ENCODE measurements at places on chromosomes 1 and 21. TPM values are rescaled to one million over a fixed set of nuclear protein-coding genes. Genes with fewer than 3 reads are reported as not detected.
A peak's percentile ranks its signal among the peaks of the same experiment; 100 is the strongest.

Gene RXFP4
- total RNA-seq, result not detected

- H3K27me3 ChIP-seq, result no peaks in the 10 kb centered on the region
- no peak overlapping the region for H3K27ac ChIP-seq
- no peak for DNase-seq
Observed at GRCh38 chr21:16979574-16979973, 533.3 kb upstream of the CXADR start.

GRCh38 chr1:93608187-93609109, 73.2 kb downstream of the BCAR3 start:
- DNase-seq, result no peak
- no peak overlapping the region for H3K4me3 ChIP-seq
- peaks cover 3% of the 10 kb centered on the region for H3K4me1 ChIP-seq
- H3K27me3 ChIP-seq, result no peaks in the 10 kb centered on the region
- H3K27ac ChIP-seq, result peak overlapping the region; percentile 81

- H3K27me3 ChIP-seq, result no peaks in the 10 kb centered on the region
- H3K4me3 ChIP-seq, result no peak overlapping the region
- no peaks in the 10 kb centered on the region for H3K4me1 ChIP-seq
Observed at GRCh38 chr1:86470859-86471258, 2.1 kb downstream of the CLCA1 start.

Gene KRTAP12-3
- total RNA-seq, result not detected

GRCh38 chr1:94701796-94702441, 118.2 kb upstream of the SLC44A3 start:
- no peak for DNase-seq
- peak overlapping the region; percentile 70 for H3K27ac ChIP-seq
- H3K27me3 ChIP-seq, result no peaks in the 10 kb centered on the region
- no peaks in the 10 kb centered on the region for H3K4me1 ChIP-seq
- no peaks in the 10 kb centered on the region for H3K36me3 ChIP-seq
- no peak overlapping the region for H3K4me3 ChIP-seq

- H3K27ac ChIP-seq, result no peak overlapping the region
- H3K4me1 ChIP-seq, result no peaks in the 10 kb centered on the region
- no peaks in the 10 kb centered on the region for H3K27me3 ChIP-seq
- DNase-seq, result no peak
- no peaks in the 10 kb centered on the region for H3K36me3 ChIP-seq
Observed at GRCh38 chr1:87511449-87511848, 182.8 kb downstream of the LMO4 start.

- peak overlapping the region; percentile 93 for H3K27ac ChIP-seq
- no peaks in the 10 kb centered on the region for H3K36me3 ChIP-seq
- H3K27me3 ChIP-seq, result no peaks in the 10 kb centered on the region
- DNase-seq, result no peak
- peak overlapping the region; percentile 96 for H3K4me3 ChIP-seq
- H3K4me1 ChIP-seq, result peaks cover 17% of the 10 kb centered on the region
Observed at GRCh38 chr1:167722870-167723251, 1.1 kb downstream of the MPZL1 start.

GRCh38 chr1:38818175-38818976, 41.2 kb downstream of the RRAGC start:
- H3K27ac ChIP-seq, result no peak overlapping the region
- no peaks in the 10 kb centered on the region for H3K27me3 ChIP-seq
- no peak overlapping the region for H3K4me3 ChIP-seq
- peaks cover 6% of the 10 kb centered on the region for H3K4me1 ChIP-seq
- DNase-seq, result no peak

Gene NCMAP
- total RNA-seq, result 8.2 TPM

GRCh38 chr1:41735631-41736260, 183.0 kb downstream of the HIVEP3 start:
- peaks cover 4% of the 10 kb centered on the region for H3K4me1 ChIP-seq
- no peak overlapping the region for H3K4me3 ChIP-seq
- H3K27me3 ChIP-seq, result no peaks in the 10 kb centered on the region
- H3K36me3 ChIP-seq, result no peaks in the 10 kb centered on the region
- DNase-seq, result no peak

DNA sequence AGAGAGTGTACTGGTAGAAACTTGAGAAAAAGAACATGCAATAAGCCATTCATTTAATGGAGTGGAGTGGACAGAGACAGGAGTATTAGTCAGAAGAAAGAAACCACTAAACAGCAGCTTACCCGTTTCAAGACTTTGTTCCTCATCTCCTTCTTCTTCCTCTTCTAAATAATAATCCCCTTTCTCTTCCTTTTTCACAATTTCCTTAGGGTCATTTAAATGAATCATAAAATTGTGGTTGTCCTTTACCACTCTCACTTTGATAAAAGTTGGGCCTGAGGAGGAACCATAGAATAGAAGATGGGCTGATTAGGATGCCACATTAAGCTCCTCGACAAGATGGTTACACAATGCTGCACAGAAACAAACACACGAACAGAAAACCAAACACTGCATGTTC, 109.6 kb downstream of the WDR3 start:
- H3K27me3 ChIP-seq, result no peaks in the 10 kb centered on the region
- H3K36me3 ChIP-seq, result no peaks in the 10 kb centered on the region
- no peak for DNase-seq
- H3K4me1 ChIP-seq, result no peaks in the 10 kb centered on the region

Gene JAM2
- 11.9 TPM for total RNA-seq

GRCh38 chr1:59293206-59293605, 3.7 kb upstream of the FGGY start:
- H3K27ac ChIP-seq, result no peak overlapping the region
- no peaks in the 10 kb centered on the region for H3K4me1 ChIP-seq
- DNase-seq, result no peak
- H3K27me3 ChIP-seq, result no peaks in the 10 kb centered on the region
- H3K4me3 ChIP-seq, result no peak overlapping the region
- H3K36me3 ChIP-seq, result no peaks in the 10 kb centered on the region

Gene ELF3
- total RNA-seq, result 1,061 TPM

Gene HAO2
- total RNA-seq, result 0.66 TPM

- H3K4me1 ChIP-seq, result no peaks in the 10 kb centered on the region
- no peak overlapping the region for H3K4me3 ChIP-seq
- no peak overlapping the region for H3K27ac ChIP-seq
- no peaks in the 10 kb centered on the region for H3K36me3 ChIP-seq
- no peak for DNase-seq
Observed at GRCh38 chr1:225688345-225688744, 35.4 kb upstream of the ENAH start.

Gene DMBX1
- not detected for total RNA-seq
